ENCODE measurements at places on chromosomes 11 and 22.

DNA sequence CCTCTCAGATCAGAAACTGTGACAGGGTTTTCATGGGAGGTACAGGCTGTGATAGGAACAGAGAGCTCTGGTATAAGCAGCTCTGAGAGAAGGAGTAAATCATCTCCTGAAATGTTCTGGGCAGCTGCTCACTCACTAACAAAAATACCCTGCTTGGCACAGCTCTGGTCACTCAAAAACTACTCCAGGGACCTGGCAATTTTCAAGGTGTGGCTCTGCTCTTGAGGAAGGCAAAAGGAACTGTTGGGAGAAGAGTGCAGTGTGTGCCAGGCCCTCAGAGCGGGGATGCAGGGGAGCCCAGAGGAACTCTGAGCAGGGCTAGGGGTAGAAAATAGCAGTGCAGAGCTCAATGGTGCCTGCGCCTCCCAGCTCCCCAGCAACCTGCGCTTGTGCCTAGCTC lies 180.5 kb upstream of the ZBED5 start:
- DNase-seq = no peak

DNA sequence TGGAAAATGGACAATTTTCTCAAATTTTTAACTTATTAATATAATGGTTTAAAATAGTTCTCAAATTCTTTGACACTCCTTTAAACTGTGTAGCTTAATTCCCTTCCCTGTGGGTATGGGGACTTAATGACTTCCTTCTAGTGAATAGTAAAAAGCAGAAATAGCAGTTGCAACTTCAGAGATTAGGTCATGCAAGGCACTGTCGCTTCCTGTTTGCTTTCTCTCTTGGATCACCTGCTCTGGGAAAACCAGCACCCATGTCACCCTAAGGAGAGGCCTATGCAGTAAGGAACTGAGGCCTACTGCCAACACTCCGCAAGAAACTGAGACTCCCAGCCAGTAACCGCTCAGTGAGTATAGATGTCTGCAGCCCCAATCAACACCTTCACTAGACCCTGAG lies 5.5 kb upstream of the PANX3 start:
- no peak for DNase-seq

DNA sequence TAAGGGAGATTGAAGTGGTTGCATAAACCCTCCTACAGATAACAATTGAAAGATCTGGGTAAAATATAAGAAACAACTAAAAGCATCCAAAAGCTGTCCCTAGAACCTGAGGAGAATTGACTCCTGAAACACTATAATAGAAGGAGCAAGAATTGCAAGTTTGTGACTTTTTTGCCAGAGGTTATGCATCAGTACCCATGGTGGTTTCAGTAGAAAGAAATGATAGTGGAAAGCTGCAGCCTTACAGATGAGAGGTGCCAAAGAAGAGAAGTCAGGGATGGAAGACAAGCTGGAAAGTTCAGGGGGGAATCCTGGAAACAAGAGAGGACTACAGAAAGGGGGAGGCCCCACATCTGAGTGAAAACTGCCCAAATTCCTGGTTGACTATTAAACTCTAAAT lies 80.7 kb downstream of the PACS1 start:
- no peak for DNase-seq

- DNase-seq = no peak
Measured at GRCh38 chr22:17820879-17821439, 46.7 kb upstream of the BID start.

DNA sequence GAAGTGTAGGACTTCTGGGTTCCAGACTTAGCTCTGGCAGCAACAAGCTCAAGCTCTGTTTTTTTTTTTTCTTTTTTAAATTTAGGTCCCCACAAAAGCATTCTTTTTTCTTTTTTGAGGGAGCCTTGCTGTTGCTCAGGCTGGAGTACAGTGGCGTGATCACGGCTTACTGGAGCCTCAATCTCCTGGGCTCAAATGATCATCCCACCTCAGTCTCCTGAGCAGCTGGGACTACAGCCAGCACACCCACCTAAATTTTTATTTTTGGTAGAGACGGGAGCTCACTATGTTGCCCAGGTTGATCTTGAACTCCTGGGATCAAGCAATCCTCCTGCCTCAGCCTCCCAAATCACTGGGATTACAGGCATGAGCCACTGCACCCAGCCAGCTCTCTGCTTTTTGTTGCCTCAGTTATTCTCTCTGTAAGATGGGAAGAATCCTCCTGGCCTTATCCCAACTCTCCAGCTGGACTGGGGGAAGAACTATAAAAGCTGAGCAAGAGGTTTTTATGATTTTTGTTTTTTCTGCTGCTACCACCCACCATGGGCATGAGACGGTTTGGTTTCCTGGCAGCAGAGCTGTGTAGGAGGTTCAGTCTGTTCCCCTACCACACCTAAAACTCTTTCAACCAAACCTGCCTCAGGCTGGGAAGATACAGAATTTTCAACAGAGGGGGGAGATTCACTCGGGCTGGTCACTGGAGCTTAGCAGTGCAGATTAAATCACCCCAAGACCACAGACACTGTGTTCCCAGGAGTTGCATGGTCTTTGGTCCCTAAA lies 11.6 kb upstream of the MTFP1 start:
- no peak for DNase-seq

- no peak for DNase-seq
Measured at GRCh38 chr11:102240502-102240901, 76.8 kb upstream of the BIRC3 start.

- DNase-seq = no peak
Measured at GRCh38 chr11:115765803-115766239, 261.6 kb upstream of the CADM1 start.

- no peak for DNase-seq
Measured at GRCh38 chr22:39152024-39152510, 413 bp downstream of the CBX7 start.

GRCh38 chr22:33443683-33444082 lies 385.5 kb upstream of the SYN3 start:
- DNase-seq = no peak

GRCh38 chr22:48750826-48751440 lies 1076.7 kb downstream of the BRD1 start:
- no peak for DNase-seq

- DNase-seq = no peak
Measured at GRCh38 chr22:47124451-47124881, 362.0 kb downstream of the TBC1D22A start.

DNA sequence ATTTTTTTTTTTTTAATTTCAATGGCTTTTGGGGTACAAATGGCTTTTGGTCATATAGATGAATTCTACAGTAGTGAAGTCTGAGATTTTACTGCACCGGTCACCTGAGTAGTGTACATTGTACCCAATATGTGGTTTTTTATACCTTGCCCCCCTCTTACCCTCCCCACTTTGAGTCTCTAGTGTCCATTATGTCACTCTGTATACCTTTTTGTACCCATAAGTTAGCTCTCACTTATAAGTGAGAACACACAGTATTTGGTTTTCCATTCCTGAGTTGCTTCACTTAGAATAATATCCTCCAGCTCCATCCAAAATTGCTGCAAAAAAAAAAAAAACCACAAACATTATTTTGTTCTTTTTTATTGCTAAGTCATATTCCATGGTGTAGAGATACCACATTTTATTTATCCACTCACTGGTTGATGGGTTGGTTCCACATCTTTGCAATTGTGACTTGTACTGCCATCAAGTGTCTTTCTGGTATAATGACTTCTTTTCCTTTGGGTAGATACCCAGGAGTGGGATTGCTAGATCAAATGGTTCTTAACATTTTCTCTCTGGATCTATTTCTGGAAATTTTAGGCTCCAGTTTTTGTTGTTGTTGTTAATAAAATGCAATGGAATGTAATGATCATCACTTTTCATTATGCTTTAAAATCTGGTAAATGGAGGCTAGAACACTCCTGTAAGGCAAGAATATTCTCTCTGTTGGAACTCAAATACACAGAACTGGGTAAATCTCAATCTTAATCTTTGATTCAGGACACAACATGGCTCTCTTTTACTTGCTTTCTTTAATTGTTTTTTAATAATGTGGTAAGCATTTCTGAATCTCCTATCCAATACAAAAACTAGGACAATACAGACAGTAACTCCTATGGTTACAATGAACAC lies 10.3 kb downstream of the NEAT1 start:
- no peak for DNase-seq

GRCh38 chr11:34650528-34650927 lies 29.6 kb downstream of the EHF start:
- peak; percentile 80 for DNase-seq

- no peak for DNase-seq
Measured at GRCh38 chr11:83691451-83691950, 405.3 kb upstream of the CCDC90B start.

GRCh38 chr11:115518983-115519628 lies 14.9 kb upstream of the CADM1 start:
- DNase-seq = no peak

DNA sequence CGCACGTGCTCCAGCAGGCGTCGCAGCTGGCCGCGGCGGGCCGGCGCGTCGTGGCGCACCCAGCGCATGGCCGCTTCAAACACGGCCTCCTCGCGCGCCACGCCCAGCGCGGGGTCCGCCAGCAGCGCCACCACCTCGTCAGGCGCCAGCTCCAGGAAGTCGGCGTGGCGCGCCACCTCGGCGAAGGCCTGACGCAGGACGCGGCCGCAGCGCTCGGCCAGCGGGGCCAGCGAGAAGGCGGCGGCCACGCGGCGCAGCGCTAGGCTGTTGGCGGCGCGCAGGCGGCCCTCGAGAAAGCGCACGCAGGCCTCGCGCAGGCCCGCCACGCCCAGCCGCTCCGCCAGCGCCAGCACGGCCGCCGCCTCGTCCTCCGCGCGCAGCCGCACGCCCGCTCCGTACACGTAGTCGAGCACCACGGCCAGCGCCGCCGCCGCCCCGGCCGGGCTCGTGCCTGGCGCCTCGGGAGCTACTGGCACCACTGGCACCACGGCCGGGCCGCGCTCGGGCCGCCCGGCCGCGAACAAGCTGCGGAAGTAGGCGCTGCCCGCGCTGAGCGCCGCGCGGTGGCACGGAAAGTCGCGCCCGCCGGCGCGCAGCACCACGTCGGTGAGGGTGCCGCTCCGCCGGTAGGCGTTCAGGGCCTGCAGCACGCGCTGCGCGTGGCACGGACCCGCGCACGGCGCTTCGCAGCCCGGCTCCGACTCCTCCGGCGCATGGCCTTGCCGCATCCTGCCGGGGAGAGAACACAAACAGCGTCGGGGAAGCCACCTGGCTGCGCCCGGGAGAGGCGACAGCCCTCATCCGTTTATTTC lies 2.9 kb downstream of the KLHL35 start:
- DNase-seq = peak; percentile 30

- no peak for DNase-seq
Measured at GRCh38 chr22:40552070-40552469, 84.4 kb downstream of the MRTFA start.
